ENCODE measurements at places on chromosomes 12 and 14.

DNA sequence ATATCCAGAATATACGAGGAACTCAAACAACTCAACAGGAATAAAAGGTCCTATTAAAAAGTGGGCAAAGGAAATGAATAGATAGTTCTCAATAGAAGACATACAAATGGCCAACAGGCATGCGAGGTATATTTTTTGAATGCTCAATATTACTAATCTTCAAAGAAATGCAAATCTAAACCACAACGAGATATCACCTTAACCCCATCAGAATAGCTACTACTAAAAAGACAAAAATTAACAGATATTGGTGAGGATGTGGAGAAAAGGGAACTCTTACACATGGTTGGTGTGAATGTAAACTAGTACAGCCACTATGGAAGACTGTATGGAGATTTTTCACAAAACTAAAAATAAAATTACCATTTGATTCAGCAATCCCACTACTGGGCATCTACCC is 99.2 kb downstream of the TMEM260 start:
- DNase-seq, result no peak

DNA sequence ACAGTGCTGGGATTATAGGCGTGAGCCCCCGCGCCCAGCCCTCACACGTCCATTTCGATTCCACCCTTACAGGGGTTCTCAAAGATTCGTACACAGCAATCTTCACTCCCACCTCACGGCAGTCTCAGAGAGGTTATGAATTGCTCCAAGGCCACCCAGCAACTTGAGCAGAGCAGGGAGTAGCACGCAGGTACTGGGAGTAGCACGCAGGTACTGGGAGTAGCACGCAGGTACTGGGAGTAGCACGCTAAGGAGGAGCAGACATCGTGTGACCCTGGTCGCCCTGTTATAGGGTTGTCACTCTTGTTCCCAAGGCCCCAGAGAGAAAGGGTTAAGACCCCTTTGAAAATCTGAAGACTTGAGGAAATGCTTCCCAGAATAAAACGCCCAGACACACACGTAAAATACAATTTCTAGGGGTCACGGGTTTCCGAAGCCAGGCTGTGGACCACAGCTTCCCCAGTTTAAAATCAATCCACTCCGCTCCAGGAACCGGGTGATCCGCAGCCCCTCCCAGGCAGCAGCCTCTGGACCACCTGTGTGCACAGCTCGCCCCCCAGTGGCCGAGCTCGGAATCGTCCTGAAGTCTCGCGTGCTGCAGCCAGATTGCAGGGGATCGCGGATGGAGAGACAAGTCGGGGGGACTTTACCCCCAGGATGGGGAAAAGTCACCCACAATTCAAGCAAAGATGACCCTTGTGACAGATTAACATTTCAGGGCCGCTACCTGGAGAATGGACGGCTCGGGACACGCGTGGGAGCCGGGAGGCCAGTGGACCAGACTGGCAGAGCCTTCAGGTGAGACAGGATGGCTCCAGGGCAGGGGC is 92.0 kb downstream of the SCARB1 start:
- peak; percentile 58 for DNase-seq

DNA sequence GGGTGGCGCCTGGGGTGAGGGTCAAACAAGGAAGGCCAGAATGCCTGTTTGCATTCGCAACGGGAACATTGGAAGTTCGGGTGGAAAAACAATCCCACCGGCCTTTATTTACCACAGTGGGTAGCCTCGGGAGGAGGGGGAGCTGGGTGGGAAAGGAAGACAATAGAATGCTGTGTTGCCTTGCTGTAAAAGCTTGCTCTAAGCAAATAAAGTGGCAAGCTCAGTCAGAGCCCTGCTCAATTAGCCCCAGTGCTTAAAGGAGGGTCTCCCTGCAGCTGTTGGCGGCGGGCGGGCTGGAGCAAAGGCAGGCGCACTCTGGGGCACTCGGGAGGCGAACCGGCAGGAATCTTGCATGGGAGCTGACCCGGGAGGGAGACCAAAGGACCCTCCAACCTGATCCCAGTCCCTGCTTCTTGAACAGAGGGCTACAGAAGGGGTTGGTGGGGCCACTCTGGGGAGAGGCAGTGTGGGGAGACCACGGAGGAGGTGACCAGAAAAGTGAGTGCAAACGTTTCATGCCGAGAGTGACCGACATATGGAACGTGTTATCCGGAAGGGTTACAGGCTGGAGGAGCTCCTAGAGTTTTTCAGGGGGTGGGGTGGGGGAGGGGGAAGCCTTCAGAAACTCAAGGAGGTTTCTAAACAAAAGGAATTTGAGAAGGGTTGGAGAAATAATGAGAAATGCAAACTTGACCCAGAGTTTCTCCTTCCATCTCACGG is 48.5 kb downstream of the NTF3 start:
- no peak for DNase-seq

DNA sequence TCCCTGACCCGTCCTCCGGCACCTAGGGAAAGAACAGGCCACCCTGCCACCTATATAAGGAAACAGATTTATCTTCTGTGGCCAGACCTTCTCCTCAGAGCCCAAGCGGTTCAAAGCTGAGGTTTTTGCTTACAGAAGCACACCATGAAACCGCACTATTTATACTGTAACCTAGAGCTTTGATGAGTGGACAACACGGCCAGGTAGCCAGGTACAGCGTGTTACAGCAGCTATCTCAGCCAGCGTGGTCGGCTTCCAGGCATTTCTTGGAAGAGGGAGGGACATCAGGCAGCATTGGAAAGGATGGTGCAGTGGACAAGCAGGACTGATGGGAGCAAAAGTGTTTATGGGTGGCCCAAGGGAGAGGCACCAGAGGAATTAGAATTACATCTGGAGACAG is 34.4 kb downstream of the TTC7B start:
- no peak for DNase-seq

- DNase-seq, result no peak
These were observed 113.5 kb downstream of the GCH1 start for GRCh38 chr14:54789166-54789565.

- no peak for DNase-seq
These were observed 48.3 kb downstream of the HNRNPC start for GRCh38 chr14:21220874-21221477.

DNA sequence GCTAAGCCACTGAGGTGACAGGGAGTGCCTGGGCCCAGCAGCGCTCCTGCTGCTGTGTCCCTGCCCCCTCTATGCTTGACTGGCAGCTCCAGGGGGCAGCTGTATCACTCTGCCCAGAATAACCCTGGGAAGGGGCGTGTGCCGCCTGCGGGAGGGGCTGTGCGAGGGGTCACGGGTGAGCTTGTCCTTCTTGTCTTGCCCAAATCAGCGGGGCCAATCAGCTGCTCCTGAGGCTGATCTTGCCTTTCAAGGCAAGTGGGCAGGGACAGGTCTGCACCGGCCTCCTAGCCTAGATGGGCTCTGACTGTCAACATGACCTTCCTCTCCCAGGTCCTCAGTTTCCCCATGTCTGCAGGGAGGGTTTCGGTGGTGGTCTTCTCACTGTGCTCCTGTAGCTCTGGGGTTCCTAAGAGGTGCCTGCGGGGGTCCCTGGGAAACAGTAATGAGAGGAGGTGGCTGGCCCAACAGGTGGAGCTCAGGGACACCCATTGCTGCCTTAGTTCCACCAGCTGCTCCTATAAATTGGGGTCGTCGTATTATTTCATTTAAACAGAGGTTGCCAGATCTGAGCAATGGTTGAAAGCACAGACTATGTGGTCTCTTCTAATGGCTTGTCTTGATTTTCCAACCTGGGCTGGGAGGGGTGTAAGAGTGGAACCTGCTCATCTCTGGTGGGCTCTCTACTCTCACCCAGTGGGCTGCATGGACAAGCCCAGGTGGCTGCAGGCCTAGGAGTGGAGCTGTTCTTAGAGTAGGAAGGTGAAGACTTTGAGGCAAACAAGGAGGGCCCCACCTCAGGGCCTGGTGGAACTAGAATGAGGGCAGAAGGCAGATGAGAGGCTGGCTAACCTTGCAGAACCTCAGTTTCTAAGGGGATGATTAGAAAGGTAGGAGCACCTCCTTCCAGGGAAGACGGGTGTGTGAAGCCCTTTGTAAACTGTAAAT is 11.7 kb downstream of the RTL1 start:
- DNase-seq, result no peak

- DNase-seq, result no peak
These were observed 49.8 kb downstream of the RIN3 start for GRCh38 chr14:92563359-92563758.

GRCh38 chr12:38761636-38762342 is 143.6 kb downstream of the CPNE8 start:
- DNase-seq, result no peak

GRCh38 chr14:70807898-70808415 is 1.4 kb downstream of the MAP3K9 start:
- DNase-seq, result peak; percentile 41

DNA sequence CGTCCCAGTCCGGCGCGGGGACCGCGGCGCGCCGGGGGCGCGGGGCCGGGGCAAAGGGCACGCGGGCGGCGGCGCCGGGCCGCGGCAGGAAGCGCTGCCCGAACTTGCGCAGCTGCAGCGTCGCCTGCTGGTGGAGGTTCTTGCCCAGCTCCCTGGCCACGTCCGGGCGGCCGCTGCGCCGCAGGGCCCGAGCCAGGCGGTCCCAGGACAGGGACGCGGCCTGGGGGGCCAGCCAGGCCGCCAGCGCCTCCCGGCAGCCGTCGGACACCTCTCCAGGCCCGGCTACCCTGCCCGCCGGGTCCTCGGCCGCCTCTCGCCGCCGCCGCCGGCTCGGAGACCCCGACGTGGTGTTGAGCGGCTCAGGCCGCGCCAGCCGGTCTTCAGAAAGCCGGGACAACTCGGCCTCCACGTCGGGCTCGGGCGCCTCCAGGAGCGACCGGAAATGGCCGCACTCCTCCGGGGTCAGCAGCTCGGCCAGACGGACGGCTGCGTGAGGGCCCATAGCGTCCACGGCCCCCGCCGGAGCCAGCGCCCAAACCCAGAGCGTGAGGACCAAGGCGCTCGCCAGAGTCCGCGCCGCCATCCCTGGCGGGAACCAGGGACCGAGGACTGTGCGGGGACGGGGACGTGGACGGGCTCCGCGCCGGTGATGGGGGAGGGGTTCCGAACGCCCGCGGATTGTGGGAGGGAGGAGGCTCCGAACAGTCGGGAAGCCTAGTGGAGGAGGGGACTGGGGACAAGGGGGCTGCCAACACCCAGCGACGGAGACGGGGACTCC is 34.0 kb downstream of the FIGNL2 start:
- no peak for DNase-seq

- no peak for DNase-seq
These were observed 126.7 kb downstream of the CALM1 start for GRCh38 chr14:90523544-90523943.

DNA sequence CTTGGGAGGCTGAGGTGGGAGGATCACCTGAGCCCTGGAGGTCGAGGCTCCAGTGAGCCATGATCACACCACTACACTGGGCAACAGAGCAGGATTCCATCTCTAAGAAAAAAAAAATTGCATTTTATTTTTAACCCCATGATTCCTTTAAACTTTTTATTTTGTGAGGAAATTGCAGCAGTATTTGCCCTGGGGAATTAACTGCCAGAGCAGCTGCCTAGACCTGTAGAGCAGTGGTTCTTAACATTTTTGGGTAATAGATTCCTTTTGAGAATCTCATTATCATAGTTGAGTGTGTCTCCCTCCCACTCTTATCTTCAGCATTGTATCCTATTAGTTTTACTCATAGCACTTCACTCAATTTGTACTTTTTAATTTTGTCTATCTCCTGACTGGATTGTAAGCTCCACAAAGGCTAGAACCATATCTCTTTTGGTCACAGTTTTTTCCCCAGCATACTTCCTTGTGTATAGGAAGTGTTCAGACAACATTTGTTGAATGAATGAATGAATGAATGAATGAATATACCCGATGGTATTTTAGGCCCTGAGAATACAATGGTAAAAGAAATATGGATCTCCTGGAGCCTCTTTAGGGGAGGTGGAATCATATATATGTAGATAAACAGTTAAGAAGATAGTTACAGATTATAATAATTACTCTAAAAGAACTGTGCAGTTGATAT is 40.6 kb downstream of the BRMS1L start:
- DNase-seq, result no peak

- no peak for DNase-seq
These were observed 149.6 kb downstream of the MED13L start for GRCh38 chr12:116127859-116128258.

DNA sequence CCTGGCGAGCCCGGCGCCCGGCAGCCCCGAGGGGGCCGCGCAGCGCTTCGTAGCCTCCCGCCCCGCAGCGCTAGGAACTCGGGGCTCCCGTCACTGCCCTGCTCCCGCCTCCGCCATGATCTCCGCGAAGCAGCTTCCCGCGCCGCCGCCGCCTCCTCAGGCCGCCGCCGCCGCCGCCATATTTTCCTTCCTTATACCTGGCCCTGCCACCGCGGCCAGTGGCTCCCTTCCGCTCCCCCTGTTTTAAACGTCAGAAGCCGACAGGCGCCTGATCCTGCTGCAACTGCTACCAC is 286 bp downstream of the PPP4R3A start:
- DNase-seq, result no peak

GRCh38 chr12:94122591-94122990 is 25.8 kb upstream of the PLXNC1 start:
- no peak for DNase-seq

DNA sequence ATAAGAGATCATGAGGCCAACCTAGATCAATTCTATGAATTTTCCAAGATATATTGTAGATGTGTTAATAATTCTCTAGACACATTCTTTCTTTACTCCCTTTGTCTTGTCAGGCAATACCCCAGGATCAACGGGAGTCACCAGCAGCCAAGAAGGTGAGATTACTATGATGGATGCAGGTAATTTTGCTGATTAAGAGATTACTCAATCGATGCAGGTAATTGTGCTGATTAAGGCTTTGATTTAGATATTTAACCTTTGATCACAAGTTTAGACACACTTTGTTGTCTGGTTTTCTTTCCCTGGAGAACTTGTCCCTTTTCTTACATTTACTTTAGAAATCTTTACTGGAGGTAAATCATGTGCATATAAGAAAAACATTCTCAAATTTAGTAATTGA is 134.3 kb upstream of the CNTN1 start:
- no peak for DNase-seq

DNA sequence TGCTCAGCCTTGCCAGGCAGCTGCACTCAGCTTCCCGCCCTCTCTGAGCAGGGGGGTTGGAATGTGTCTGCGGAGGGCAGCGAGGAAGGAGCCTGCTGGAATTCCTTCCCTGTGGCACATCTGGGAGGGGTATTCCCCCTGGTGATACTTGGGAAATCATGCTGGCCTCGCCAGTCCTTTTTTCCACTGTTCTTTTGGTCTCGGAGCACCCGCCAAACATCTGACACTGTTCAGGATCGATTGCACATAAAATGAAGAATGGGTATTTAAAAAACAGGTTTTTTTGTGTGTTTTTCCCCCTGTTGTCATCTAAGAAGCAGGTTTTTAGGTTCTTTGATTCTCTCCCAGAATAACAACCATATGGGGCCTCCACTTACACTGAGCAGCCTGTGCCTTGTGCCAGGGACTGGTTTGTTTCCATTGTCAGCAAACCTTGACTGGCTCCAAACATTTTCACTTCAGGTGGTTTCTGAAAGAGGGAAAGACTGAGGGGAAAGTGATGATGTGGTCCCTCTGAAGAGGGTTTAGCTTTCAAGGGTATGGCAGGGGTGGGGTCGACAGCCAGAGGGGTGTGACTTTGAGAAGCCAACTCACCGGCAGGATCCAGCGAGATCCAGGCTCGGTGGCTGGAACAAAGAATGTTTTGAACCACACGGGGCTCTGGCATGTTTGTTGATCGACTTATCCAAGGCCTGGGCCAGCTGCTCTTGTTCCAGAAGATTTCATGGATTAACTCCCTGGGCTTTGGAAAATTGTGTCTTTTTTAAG is 215.1 kb downstream of the CACNA1C start:
- DNase-seq, result no peak

- DNase-seq, result no peak
These were observed 7.7 kb downstream of the THAP2 start for GRCh38 chr12:71671816-71672215.

Data from stimulated activated CD8-positive, alpha-beta memory T cell treated with anti-CD3 and anti-CD28 coated beads, Interleukin-15, amount 100 ng/mL, for 4 hours (primary cell).